ENCODE measurements at places on chromosomes 2 and 18.
A peak's percentile ranks its signal among the peaks of the same experiment; 100 is the strongest.

GRCh38 chr2:218880102-218880858 is at the start of gene WNT10A:
Gene WNT10A, plus strand, starts transcription at chr2:218880852. Its CDS starts 144 bp downstream, at chr2:218880996.
- DNase-seq: peak; percentile 79

DNA sequence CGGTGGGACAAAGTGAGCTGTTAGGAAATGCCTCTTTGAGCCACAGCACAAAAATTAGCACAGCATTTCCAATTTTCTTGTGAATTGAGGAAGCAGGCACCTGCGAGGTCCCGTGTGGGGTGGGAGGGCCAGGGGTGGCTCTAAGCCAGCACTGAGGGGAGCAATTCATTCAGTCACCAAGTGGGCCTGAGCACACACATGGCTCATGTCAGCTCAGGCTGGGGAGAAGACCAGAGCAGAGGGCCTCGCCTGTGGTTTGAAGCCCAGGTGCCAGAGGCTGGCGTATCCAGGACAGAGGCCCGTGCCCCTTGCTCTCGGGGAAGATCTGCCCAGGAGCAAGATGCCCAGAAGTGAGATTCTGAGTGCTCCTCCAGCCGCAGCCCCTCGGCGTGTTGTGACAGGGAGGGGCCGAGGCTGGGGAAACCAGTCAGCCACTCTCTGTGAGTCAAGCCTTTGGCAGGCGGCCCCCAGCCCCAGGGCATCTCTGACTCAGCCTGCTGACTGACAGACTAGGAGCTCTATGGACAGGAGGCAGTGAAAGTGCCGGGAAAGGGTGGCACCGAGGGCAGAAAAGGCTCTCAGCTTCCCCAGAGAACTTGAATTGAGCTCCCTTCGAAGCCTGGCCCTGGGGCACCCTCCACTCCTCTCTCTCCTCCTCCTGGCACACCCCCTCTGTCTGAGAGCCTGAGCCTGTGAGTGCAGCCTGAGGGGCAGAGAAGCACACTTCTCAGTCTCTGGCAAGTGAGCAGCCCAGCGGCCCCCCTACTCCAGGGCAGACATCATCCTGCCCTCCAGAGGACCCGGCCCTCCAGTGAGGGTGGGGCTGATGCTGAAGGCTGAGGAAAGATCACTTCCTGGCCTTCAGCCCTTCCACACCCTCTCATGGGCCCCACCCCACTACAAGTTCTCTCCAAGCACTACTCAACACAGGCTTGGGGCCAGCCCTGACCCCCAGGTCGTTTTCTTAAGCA is 32.3 kb downstream of the CYP26B1 start:
- DNase-seq: no peak

- DNase-seq: no peak
Measured at GRCh38 chr2:126722546-126722945, 66.6 kb downstream of the GYPC start.

DNA sequence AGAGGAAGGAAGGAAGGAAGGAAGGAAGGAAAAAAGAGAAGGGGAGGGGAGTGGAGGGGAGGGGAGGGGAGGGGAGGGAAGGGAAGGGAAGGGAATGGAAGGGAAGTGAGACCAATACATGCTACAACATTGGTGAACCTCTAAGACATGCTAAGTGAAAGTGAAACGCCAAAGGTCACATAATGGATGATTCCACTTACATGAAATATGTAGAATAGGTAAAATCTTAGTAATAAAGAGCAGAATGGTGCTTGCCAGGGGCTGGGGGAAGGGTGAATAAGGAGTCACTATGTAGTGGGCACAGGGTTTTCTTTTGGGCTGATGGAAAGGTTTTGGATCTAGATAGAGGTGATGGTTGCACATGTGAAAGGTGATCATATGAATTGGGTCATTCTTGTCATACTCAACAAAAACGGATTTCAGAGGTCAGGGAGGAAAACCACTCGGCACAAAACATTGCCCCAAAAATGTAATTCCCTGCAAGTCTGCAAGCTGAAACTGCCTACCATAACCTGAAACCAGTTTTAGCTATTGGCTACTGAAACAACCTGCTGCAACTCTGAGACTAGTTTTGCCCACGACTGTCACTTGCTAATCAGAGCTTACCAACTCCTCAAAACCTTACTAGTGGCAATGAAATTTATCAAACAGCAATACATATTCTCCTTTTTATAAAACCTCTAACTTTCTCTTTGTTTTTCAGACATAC is 59.2 kb downstream of the CCDC141 start:
- DNase-seq: no peak

DNA sequence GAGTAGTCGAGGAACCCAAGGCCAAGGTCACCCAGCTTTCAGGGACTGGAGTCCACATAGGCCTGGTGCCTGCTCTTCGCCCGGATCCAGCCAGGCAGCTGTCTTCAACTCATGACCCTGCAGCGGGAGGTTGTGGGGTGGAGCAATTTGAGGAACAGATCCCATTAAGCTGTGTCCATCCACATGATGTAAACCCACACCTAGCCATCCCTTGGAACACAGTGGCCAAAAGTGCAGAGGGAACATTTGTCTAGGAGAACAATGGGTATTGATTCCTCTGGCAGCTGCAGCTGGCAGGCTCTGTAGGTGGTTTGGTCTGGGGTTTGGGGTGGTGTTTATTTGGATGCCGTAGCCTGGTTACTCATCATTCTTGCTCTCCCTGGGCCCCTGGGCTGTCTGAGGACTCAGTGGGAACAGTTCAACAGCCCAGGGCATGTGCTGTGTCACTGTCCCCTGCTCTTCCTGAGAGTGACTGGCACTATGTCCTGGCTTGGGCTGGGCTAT is 99.4 kb downstream of the TFCP2L1 start:
- DNase-seq: no peak

DNA sequence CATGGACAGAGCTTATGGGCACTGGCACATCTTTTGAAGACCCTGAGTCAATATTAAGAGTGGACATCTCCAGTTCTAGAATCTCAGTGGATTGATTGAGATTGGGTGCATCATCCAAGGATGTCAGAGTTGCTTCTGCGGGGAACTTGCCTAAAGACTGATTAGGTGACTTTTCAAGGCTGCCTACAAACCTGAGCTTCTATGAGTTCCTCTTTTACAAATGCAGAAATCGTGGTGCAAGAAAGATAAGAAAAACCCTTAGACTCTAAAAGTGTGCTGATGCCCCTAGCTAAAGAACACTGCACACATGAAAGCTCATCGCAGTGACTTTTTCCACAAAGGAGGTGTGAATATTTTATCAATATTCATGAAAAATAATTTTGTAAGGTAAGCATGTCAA is 86.8 kb upstream of the NEDD4L start:
- no peak for DNase-seq

DNA sequence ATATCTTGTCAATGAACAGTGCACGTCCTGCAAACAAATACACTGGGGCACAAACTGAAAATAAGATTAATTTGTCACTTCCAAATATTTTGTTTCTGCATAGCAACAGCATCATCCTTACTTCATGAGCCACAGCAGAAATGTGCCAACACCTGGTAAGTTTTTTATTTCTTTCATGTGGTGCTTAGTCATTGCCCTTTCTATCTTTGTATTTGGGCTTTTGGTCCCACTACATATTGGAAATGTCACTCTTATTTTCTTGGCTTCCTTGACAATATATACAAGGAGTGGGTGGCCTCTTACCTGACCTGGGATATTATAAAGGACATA is 208.0 kb downstream of the RBM43 start:
- no peak for DNase-seq

DNA sequence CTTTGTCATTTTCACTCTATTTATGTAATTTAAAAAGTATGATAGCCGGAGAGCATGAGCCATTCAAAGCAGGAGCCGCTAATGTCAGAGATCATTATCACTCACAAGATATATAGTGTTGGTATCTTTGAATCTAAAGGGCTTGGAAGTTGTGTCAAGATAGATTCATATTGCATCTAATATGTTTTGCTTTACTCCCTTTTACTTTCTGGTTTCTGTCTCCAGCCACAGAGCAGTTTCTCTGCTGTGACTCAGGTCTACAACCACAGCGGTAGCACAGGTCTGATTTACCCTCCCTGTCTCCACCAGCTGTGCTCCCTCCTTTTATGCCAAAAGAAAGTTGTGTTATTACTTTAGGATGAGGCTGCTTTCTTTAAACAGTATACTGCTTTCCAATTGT is 424.0 kb downstream of the ARHGAP15 start:
- no peak for DNase-seq

DNA sequence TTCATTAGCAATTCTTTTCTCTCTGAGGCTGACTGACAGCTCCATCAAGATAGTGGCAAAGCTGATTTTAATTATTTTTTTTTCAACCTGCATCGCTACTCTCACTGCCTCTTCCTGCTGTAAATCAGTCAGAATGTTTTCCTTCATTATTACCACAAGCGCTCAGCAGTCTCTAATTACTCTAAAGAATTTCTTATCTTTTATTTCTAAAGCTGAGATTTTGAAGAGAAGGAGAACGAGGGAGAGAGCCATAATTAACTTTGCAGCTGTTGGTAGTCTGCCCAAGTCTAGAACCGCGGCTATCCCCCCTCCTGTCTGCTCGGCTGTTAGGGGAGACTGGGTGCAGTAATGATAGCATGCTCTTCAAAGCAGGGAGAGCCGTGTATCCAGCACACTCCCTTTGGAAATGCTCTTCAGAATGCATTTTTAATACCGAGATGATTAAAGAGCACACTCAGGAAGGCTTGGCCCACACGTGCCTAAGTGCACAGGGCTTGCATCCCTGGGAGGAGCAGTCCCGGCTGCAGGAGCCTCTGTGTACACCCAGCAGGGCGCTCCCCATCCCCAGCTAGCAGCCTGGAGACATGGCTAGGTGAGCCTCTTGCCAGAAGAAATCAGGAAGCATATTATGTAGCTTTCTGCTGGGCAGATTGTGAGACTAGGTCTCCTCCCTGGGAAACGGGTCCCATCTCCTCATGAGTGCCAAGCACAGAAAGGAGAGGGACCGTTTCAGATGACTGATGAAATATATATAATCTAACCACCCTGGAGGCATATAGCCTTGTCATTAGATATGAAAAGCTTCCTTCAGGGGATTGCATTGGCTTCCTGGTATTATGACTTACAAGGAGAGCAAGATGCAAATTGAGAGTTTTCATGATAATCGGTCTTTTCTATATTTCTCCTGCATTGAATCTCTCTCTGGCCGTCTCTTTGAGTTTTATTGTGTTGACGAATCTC is 555.2 kb downstream of the CMPK2 start:
- DNase-seq: no peak

DNA sequence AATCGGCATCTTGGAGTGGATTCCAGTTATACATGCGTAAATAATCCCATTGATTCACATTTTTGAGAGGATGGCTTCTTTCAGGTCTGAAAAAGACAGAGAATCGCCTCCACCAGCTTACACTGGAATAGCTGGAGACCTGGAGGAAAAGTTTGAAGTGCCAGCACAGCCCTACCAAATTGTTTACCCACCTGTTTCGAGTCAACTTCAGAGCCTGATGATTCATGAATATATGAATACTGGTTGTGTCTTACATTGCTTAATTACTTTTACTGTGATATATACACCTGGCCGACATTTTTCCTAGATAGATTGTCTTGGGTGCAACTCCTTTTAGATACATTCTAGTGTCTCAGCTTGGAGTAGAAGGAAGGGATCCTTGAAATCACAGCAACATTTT is 335 bp upstream of the NCKAP5 start:
- no peak for DNase-seq

DNA sequence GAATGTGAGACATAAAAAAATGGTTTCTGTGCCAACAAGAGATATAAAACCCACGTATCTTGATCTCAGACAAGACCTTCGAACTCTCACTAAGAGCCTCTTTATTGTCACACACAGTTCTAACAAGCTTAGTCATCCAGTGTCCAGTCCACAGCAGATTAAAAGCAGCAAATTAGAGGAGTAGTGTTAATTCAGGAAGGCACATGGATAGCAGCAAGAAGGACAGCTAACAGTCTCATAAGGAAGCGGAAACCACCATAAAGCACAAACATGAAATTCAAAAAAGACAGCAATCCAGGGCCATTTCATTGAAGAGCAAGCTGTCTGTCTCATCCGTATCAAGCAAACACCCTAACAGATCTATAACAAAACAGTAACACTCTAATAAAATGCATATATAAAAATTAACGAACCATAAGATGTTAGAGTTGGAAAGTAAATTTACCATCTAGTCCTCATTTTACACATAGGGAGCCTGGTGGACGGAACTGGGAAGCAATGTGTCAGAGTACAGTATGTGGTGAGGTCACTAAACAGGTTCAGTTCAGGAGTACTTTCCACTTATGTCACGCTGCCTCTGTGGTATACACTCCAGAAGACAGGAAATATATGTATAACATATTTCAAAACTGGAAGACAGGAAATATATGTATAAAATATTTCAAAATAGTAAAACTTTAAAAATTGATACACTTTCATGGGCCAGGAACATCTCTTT is 18.3 kb downstream of the AAK1 start:
- no peak for DNase-seq

DNA sequence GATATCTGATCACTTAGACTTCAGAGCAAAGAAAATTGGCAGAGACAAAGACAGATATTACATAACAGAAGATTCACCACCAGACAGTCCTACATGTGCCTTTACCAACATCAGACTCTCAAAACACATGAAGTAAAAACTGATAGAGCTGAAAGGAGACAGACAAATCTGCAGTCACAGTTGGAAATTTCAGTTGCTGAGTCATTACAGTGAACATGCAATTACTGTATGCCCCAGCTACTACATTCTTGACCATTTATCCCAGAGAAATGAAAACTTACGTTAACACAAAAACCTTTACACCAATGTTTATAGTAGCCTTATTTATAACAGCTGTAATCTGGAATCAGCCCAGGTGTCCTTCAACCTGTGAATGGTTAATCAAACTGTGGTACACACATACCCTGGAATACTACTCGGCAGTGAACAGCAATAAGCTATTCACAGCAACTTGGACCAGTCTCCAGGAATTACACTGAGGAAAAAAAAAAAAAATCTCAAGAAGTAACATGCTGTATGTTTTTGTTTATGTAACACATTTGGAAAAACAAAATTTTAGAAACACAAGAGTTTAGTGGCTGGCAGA is 7.5 kb upstream of the SCLY start:
- DNase-seq: no peak

- no peak for DNase-seq
Measured at GRCh38 chr2:206031162-206031784, 54.7 kb downstream of the INO80D start.

GRCh38 chr2:241514986-241515737 is 6.8 kb upstream of the STK25 start:
- DNase-seq: no peak

DNA sequence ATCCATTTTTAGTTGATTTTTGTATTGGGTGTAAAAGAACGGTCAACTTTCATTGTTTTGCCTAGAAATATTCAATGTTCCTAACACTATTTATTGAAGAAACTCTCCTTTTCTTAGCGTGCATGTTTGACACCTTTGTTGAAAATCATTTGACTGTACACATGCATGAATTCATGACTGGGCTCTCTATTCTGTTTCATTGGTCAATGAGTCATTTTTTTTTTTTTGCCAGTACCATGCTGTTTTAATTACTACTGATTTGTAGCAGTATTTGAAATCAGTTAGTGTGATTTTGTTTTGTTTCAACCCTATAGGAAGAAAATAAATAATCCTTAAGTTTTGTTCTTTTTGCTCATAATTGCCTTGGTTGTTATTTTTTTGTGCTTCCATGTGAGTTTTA is 828.7 kb downstream of the SUCLG1 start:
- no peak for DNase-seq

GRCh38 chr2:84038866-84039265 is 420.2 kb downstream of the SUCLG1 start:
- DNase-seq: no peak

GRCh38 chr2:98254504-98255059 is 91.7 kb upstream of the CNGA3 start:
- DNase-seq: no peak
